ENCODE measurements at places on chromosomes 16 and 17.
A peak's percentile ranks its signal among the peaks of the same experiment; 100 is the strongest.

DNA sequence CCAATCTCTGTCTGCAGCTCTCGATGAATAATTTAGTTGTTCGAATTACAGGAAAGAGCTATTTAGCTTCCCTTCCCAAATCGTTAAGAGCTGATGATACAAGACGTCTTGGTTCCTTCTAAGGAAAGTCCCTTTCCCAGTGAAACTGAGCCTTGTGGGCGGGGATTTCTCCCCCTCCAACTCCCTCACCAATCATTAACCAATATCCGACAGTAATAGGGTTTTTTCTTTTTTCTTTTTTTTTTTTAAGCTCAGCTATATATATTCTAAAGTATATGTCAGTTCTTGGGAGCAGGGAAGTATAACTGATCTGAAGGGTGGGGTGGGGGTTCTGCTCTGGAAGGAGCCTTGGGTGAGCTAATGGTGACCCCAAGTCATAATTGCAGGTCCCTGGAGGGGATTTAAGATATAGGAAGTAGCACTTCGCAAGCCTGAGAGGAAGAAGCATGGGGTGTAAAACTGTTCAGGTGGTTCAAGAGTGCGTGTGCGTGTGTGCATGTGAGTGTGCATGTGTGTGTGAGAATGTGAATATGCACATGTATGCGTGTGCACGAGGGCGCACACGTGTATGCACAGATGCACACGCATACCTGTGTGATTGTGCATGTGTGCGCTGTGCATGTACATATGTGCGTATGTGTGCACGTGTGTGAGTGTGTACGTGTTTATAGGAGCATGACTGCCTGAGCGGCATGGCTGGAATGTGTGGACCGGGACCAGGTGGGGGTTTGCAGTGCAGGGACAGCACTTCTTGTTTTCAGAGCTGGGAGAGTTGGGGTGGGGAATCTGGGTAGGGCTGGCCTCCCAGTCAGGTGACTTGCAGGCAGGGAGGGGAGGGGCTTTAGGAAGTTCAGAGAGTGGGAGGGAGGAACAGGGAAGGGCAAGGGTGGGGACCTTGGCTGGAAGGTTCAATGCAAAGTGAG, 42.7 kb downstream of the SOCS3 start:
- DNase-seq = no peak

DNA sequence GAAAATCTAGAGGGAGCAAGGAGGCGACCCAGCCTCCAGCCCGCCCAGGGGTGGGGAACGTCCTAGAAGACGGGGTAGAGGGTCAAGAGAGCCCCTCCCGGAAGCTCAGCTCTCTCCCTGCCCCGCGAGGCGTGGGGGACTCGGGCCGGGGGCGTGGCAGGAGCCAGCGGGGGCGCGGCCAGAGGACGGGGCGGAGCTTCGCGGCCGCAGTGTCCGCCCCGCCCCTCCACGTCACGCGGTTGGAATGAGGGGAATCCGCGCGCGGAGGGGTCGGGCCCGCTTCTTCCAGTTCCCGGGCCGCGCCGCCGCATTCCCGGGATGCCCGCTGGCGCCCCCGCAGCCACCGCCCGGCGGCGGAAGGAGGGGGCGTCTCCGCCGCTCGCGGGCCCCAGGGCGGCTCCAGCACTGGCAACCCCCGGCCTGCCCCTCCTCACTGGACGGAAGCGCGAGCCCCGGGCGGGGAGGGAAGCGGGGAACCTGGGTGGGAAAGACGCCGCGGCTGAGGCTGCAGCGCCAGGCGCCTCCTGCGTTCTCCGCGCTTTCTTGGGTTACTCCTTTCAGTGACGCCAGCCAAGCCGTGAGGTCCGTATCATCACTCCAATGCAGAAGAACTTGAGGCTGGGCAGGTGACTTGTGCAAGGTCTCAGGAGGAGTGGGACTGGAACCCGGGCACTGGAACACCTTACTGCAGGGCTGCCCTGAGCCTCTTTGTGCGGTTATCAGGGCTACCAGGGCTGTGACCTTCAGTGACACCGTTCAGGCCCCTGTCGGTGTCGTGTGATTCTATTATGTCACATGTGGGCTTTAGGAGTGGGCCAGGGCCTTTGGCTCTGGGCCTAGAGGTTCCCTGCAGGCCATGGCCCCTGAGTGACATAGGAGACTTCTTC, 4.3 kb downstream of the MYO1C start:
- no peak for DNase-seq

GRCh38 chr16:57577214-57577613, 34.8 kb downstream of the ADGRG5 start:
- no peak for DNase-seq

DNA sequence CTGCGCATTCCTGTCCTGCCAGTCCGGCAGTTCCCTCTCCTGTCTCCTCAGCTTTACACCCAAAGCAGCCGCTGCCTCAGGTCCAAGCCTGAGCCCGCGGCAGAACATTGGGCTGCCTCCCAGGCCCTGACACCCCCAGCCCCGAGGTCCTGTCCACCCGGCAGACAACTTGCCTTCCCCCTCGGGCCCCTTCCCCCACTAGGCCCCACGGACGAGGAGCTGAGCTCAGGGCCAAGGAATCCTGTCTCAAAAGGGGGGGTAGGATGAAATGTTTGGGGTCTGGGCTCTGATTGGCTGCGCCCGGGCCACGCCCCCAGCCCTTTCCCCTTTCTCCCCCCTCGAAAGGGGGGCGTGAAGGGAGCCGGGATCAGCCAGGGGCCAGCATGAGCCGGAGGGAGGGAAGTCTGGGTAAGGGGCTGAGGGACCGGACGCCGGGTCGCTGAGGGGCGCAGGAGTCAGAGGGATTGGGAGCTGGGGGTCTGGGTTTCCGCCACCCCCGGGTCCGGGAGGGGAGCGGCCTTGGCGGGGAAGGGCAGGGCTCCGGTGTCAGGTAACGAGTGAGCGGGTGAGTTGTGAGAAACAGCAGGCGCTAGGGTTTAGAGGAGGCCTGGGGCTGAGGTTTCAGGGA, at the start of gene CTF1:
CTF1 (plus strand) TSS at position 354 of the 628 bp plus-strand sequence; CDS start at position 384, 30 bp downstream.
- peak; percentile 34 for DNase-seq

- DNase-seq = no peak
Observed at GRCh38 chr16:73764321-73764720, 532.3 kb upstream of the PSMD7 start.

- peak; percentile 28 for DNase-seq
Observed at GRCh38 chr16:77675464-77676324, 46.6 kb upstream of the NUDT7 start.

GRCh38 chr16:49250689-49251088, 30.9 kb downstream of the CBLN1 start:
- DNase-seq = no peak

DNA sequence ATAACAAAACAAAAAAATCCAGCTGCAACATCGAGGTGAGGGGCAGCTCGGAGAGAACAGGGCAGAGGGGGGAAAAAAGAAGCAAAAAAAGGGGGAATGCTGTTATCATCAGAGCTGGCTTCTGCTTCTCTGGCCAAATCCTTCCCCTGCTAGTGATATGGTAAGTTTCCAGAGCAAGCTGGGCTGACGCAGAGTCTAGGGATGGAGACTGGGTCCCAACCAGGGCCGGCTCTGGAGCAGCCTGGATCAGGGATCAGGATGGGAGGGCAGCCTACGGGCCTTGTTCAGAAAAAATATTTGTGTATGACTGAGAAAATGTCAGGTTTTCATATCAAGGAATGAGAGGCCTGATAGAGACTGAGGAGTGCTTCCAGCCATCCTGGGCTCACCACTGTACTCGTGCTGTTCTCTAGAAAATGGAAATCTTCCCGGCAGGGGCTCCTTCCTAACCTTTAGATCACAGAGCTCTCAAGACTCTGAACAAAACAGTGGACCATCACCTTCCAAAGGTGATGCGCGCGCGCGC, 726 bp upstream of the C1QTNF1 start:
- no peak for DNase-seq

- no peak for DNase-seq
Observed at GRCh38 chr17:56457501-56457900, 136.0 kb upstream of the NOG start.

DNA sequence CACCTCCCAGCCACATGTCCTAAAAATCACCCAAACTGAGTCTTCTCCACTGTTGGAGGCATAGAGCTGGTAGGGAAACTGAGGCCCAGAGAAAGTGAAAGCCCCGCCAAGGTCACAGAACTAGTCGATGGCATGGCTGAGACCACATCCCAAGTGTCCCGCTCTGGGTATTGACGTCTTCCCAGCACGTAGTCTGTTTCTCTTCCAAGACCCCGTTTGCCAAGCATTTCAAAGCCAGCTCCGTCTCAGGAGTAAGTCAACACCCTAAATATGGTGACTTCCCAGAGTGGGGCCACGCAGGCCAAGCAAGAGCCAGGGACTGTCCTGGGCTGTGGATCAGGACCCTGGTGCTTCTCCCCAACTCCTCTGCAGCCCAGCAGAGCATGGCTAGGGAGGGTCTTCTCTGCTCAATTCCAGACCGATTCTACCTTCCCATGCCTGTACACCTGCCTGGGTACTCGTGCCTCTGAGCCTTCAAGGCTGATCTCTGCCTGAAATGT, 19.7 kb downstream of the PITPNM3 start:
- DNase-seq = no peak

GRCh38 chr16:52441886-52442285, 105.1 kb downstream of the TOX3 start:
- no peak for DNase-seq

GRCh38 chr17:43694081-43694870, 32.6 kb upstream of the MEOX1 start:
- DNase-seq = peak; percentile 46

- no peak for DNase-seq
Observed at GRCh38 chr17:56523042-56523441, 70.5 kb upstream of the NOG start.

DNA sequence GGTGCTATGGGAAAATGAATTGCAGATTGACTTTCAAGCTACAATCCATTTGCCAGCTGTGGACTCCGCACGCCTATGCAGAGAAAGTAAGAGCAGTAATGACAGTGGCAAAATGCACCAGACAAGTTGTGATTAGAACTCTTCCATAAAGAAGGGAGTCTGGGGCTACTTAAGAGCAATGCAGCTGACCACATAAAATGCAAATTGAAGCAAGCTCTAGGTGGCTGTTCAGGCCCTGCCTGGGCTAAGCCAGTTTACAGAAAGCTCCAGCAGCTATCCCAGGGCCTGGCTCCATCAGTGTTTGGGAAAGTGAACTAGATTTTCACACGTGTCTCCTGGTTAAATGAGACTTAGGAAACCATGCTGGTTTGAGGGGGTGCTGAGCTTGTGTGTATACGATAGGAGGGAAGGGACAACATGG, 2.2 kb upstream of the MAP2K6 start:
- no peak for DNase-seq

GRCh38 chr17:7313088-7313889, 1.9 kb downstream of the GPS2 start:
- no peak for DNase-seq

DNA sequence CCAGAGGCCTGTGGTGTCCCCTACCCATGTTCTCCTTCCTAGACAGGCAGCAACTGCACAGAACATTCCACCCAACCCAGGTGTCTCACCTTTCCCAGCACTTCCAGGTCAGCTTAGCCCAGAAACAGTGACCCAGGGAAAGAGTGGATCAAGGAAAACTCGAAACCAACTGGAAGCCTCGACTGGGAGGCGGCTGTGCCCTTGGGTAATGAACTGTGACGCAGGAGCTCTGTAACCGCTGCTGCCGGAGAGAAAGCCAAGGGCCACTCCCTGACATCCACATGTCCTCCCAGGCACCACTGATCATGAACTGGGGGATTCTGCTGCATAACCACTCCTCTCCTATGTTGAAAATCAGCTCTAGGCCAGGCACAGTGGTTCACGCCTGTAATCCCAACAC, 34.4 kb downstream of the WDR59 start:
- DNase-seq = no peak

DNA sequence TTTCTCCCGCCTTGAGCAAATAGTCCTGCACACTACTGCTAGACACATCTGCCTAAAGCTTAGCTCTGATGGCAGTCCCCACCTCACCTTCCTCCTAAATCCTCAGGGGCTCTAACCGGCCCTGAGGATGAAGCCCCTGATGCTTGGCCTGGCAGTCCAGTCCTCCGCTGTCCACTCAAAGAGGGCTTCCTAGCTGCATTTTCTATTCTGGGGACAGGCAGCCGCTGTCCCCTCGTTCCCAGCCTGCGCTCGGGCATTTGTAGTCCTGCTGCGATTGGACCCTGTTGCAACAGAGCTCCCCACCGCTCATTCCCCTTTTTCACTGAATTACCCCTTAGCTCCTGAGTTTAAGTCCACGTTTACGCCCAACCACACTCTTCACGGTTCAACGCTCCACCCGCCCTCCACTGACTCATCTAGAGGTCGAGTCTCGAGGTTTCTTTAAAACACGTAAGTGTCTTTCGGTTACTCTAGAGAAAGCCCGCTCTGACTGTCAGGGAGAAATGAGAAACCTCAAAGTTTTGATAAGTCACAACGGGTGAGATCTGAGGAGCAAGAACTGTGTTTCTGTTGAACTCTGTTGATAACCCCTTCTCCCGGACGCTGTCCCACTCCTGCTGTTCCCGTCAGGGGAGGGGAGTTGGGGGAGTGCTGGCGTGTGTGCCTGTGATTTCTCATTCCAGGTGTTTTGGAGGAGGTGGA, 4.5 kb downstream of the CCR7 start:
- no peak for DNase-seq

DNA sequence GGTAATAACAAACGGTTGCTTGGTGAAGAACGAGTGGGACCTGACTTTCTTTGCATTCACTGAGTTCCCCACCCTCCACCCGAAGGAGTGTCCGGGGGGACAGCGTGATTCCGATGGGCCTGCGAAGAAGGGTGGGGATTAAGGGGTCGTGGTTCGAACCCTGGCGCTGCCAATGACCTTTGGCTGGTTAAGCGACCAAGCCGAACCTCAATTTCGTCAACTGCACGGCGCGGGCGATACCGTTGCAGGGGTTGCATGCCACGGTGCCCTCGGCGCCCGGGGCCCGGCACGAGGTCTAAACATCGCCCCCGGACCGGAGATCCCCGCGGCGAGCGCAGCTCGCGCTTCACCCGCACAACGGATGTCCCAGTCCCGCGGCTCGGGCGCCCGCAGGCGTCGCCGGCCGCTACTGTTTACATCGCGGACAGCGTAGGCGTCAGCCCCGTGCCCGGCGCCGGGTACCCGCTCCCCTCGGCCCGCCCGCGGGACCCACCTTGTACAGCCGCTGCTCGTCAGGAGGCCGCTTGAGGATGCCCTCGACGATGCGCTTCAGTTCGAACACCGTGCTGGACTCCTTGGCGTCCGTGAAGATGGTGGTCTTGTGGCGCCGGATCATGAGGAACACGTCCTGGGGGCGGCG, 460 bp downstream of the ELOB start:
- DNase-seq = no peak

DNA sequence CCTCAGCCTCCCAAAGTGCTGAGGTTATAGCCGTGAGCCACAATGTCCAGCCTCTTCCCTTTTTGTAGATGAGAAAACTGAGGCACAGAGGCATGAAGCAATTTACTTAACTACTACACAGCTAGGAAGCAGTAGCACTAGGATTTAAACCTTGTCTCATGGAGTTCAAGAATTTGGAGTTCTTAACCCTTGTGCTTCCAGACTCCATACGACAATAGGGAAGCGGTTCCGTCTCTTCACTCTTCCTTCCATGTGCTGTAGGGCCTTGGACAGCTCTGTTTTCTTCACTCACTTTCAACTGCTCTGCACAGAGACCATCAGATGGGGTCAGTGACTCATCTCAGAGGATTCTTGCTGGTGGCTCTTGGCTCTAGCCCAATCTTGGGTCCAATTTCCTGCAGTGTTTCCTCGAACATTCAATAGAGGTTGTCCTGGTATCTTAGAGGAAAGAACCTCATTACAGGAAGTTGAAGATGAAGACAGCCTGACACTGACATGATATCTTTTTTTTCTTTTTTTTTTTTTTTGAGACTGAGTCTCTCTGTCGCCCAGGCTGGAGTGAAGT, 19.3 kb downstream of the ITGAL start:
- DNase-seq = no peak

- DNase-seq = no peak
Observed at GRCh38 chr16:53832896-53833544, 129.1 kb downstream of the FTO start.

GRCh38 chr17:30095507-30096244, 20.9 kb upstream of the NSRP1 start:
- no peak for DNase-seq
